Progenitor cell of endocrine pancreas (in vitro differentiated cells): ENCODE measurements at places on chromosomes 4 and X.

DNA sequence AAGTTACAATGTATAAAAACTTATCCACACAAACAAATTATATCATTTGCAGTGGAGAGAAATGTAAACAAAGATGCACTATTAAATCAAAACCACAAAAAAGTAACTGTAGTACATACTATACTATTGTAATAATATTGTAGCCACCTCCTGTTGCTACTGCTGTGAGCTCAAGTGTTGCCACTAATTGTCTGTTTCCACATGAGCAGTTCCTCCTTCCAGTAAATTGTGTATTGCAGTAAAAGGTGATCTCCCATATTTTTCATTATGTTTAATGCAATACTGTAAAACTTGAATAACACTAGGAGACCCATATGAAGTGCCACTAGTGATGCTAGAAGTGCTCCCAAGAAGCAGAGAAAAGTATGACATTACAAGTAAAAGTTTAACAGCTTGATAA is 11.7 kb downstream of the LIN54 start:
- no peak for DNase-seq

DNA sequence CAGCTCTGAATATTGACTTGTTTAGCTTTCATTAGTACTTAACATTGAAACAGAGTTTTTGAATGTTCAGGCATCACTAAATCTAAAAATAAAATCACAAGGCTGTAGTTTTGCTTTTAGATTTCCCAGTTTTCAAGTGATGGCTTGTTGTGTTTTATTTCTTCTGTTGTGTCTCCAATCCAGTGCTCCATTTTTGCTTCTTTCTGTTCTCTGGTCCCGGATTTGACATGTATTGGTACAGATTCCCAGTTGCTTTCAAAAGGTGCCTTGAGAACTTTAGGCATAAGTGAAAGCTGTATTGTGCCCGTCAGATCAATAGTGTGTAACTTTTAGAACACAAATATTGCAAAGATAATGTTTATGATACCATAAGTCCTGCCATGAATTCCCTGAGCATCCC is 53.2 kb downstream of the ARHGAP10 start:
- no peak for DNase-seq

GRCh38 chr4:40812856-40813255 is 63.1 kb downstream of the NSUN7 start:
- DNase-seq = no peak

- DNase-seq = no peak
Measured at GRCh38 chr4:185524888-185525863, 10.1 kb downstream of the PDLIM3 start.

DNA sequence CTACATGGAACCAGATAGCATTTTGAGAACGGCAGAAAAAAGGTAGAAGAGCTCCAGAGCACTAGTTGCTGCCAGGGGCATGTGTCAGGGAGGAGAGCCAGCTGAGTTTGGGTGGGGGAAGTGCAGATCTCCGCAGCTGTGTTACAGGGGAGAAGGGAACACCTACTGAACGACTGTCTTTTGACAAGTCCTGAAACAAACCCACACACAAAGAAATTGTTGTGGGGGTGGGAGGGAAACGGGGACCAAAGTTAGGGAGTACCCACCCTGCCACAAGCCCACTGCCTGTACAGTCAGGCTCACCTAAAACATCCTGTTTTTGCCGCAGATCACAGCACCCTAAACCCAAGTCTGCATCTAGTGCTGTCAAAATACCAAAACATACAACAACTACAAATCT is 55.5 kb downstream of the LEF1 start:
- DNase-seq = no peak

DNA sequence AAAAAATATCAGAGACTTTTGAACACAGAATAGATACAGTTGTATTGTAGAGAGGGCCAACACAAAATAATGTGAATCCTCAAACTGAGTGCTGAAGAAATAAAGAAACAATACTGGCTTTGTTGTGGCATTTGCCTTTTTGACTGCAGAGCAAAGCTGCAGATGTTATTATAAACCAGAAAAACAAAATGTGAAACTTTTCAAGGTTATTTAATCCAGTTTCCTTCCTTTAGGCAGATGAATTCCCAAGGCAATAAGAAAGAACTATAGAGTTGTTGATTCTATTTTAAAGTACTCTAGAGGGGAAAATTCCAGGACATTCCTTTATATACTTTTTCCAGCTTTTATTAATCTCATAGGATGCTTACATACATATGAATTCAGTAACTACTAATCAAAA is 186.8 kb downstream of the NDST4 start:
- DNase-seq = no peak

GRCh38 chr4:123743848-123744247 is 347.3 kb downstream of the SPRY1 start:
- no peak for DNase-seq

GRCh38 chr4:166896254-166896653 is 338.0 kb downstream of the SPOCK3 start:
- DNase-seq = no peak

GRCh38 chr4:88107406-88108107 is 50.9 kb downstream of the ABCG2 start:
- no peak for DNase-seq

- DNase-seq = no peak
Measured at GRCh38 chrX:71533851-71534561, 1.1 kb downstream of the OGT start.

DNA sequence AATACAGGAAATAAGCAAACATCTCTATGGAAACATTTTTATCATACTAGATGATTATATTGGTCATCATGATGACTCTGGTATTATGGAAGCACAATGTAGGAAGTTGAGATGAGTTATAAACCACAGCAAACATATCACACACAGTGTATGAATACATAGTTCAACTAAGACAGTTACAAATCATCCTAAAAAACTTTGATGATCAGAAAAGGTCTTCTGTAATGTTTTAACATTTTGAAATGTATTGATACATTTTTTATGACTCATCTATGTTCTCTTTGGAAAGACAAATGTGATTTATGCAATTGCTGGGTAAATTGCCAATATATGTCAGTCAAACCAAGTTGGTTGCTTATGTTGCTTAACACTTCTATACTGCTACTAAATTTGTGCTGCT is 4.8 kb downstream of the CXCL3 start:
- DNase-seq = no peak

DNA sequence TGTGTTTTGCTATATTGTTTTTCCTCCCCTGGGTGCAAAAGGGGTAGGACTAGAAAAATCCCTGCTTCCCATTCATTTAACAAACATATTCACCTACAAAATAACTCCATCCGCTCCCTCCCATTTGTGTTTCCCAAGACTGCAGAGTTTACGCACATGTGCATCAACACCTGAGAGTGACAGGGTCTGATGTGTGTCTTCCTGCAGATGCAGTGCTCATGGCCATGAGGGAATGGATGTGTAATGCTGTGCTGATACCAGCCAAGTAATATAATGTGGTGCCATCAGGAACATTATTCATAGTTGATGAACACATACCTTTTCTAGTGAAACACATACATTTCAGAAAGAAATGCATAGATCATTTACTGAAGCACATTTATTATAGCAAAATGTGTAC is 83.2 kb downstream of the CXXC4 start:
- DNase-seq = no peak

DNA sequence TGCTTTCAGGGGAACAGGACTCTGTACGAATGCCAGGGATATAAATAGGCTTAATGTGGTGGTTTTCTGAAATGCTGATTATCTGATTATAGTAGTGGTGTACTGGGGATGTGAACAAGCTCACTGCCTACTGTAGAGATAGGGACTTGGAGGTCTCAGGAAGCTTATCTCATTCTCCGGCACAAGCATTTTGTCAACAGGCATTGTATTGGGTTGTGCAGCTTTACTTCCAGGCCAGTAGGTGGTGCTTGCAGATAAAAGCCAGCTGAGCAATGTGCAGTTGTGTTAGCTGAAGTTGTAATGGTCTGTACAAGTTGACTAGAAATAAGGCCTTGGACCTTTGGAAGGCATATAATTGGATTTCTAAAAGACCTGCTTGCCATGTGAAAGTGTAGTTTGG is 49.5 kb upstream of the TMLHE start:
- DNase-seq = no peak

DNA sequence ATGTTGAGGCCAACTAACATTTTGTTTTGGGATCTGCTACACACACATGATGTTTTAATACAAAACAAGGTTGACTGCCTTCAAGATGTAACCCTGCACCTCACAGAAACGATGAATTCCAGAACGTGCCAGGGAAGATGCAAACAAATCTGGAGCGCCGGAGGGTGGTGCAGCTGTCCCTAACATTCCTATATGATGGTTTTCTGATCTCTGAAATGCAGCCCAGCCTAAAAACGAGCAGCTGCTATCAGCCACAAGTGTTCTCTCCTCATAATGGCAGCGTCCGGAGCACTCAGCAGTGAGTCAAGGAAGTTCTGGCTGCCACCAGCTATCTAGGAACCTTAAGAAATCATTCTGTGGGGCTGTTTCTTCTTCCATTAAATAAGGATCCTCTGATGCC is 333.4 kb downstream of the NR3C2 start:
- DNase-seq = no peak

- DNase-seq = no peak
Measured at GRCh38 chrX:24590111-24590510, 57.0 kb downstream of the PCYT1B start.

GRCh38 chrX:22527302-22527701 is 254.6 kb downstream of the CBLL2 start:
- no peak for DNase-seq

DNA sequence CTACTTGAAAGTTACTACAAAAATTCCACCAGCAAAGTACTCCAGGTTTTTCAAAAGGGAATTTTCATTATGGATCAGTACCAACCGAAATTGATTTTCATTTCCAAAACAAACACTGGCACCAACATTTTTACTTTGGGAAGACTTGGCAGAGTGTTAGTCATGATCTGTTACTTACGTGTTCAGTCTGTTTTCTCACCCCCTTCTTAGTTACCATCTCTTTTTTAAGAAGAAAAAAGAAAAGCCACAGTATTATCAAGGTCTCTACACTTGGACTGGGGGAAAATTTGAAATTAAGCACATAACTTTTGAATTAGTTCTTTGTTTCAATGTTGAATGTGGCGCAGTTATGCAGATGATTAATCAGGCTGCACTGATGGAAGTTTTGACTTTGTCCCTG is 27.5 kb downstream of the RBBP7 start:
- no peak for DNase-seq

- DNase-seq = no peak
Measured at GRCh38 chrX:110281377-110281776, 36.5 kb downstream of the AMMECR1 start.

DNA sequence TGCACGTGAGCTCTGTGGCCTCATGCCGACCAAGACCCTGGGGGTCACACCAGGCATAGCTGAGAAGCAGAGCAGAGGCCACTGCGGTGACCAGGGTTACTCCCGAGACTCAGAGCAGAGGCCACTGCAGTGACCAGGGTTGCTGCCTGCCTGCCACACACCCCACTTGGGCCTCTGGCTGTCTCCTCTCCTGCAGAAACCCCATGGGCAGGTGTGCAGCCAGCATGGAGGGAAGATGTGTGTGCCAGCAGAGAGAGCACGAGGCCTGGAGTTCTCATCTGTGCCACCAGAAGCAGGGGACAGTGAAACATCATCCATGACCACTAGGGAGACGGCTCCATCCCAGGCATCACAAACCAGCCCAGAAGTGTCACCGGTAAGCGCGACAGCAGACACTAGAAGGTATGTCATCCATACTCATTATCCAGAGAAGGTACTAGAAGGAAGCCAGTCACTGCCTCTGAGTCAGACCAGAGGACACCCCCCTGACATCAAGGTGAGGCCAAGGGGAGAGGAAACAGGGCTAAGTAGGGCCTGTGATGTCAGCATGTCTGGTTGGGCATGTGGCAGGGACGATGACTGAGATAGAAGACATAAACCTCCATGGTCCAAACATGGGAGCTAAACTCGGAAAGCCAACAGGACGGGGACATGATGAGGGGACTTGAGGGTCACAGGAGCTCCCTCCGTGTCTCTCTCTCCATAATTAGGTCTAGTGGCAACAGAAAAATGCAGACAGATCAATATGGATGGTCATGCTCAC is 24.2 kb upstream of the SPON2 start:
- no peak for DNase-seq

DNA sequence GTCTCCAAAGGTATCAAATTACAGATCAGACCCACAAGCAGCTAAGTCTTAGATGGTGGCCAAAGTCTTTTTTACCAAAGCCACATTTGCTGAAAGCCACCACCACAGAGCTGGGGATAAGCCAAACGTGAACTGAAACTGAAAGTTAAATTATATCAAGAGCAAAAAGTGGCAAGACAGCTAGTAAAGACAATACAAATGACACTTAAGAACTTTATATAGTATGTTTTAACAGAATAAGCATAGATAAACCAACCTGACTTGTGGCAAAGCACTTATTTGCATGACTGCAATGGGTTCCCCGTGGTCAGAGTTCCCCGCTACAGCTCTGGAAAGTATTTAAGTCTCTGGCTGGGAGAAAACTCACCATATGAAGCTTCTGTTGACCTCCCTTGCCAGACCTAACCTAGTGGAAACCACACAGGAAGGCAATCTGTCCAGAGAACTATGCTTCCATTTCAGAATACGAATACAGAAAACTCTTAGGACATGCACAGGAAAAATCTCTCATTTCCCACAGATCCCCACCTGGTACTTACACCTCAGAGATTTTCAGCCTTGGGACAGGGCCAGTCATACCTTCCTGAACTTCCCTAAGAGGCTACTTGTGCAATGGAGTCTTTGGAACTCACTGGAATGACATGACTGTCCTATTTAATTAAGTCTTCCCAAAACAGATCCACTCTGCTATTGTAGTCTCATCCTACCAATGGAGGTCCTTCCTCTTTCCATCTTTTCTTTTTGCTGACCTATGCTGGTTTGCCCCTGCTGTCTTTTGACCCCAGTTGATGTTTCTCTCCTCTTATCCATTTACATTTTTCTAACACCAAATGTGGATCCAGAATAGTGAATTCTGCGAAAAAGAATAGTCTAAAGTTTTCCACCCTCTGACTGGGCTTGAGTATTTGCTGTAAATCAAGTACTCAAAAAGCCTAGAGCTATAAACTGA is 225.1 kb downstream of the NR3C2 start:
- DNase-seq = no peak

DNA sequence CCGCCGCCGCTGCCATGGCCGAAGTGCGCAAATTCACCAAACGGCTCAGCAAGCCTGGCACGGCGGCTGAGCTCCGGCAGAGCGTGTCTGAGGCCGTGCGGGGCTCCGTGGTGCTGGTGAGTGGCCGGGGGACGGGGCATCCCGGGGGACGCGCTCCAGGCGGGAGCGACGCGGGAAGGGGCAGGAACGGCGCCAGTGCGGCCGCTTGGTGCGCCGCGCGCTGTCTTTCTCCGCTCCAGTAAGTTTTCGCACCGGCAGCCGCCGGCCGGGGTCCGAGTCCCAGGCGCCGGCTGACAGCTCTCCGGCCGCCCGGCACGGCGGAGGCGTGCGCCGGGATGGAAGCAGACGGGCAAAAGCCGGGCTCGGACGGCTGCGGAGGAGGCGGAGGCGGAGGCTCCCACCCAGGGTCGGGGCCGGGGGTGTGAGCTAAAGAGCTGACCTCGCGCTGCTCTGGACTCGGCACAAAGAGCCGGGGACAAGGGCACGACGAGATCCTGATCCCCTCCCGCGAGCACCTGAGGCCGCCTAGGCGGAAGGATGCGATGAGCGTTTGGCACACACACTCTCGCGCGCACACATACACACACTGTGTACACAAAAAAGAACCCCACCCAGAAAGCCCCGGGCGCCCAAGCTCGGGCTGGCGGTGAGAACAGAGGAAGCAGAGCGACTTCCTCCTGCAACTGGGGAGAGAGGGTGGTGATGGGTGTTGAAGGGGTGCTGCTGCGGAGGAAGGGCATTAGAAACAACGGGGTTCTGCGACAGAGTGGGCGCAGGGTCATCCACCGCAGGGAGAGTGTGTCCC is 545 bp downstream of the DOCK11 start:
- peak; percentile 9 for DNase-seq

GRCh38 chr4:172997217-172997609 is 171.4 kb upstream of the GALNT7 start:
- DNase-seq = no peak

- DNase-seq = peak; percentile 37
Measured at GRCh38 chr4:93828332-93828994, at the start of gene ATOH1. ATOH1 (plus strand) TSS chr4:93828753; CDS start chr4:93828927, 174 bp downstream.
